ENCODE measurements at places on chromosomes 3 and 15. TPM values are rescaled to one million over a fixed set of nuclear protein-coding genes. Genes with fewer than 3 reads are reported as not detected.

Gene FOXL2
- 0.33 TPM for total RNA-seq

Gene CPB1
- total RNA-seq: 33.8 TPM

Gene KBTBD13
- 0.33 TPM for total RNA-seq

Gene SENP8
- total RNA-seq: 2.0 TPM

Gene SPINK8
- not detected for total RNA-seq

Gene GP5
- not detected for total RNA-seq

Gene MYL3
- total RNA-seq: 8.5 TPM
